Suppressor macrophage (primary cell): ENCODE measurements at places on chromosomes 16 and 17.
A peak's percentile ranks its signal among the peaks of the same experiment; 100 is the strongest.

- DNase-seq: no peak
Measured at GRCh38 chr17:43978078-43978477, 24.3 kb upstream of the PYY start.

- no peak for DNase-seq
Measured at GRCh38 chr16:73888840-73889490, 407.6 kb upstream of the PSMD7 start.

DNA sequence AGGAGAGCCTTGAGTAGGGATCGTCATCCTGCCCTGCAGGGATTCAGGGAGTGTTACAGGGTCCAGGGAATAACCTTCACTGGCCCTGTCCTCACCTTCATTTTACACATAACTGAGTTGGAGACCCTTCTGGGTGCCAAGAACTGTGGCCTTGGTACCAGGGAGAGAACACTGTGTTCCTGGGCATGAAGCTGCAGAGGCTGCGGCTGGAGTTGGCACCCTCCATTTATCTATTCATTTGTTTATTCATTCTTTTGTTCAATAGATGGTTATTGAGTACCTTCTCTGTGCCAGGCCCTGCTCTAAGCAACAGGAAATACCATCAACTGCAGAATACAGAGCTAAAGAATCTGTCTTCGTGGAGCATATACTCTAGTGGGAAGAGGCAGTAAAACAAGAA lies 6.7 kb downstream of the ABCC3 start:
- no peak for DNase-seq

DNA sequence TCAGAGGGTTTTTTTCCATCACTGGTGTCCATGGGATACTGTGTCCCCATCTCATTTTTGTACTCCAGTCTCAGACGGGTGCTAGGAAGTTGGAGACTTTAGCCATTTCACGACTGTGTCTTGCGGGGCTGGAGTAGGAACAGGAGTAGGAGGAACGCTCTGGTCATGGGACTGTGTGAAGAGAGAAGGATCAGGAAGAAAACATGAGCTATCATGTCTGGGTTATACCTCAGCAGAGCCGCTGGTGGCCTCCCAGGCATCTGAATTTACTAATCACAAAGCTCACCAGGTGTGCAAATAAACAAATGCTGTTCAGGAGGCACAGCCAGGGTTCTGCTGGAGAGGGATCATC lies 225.4 kb downstream of the SEC14L1 start:
- DNase-seq: peak; percentile 50

DNA sequence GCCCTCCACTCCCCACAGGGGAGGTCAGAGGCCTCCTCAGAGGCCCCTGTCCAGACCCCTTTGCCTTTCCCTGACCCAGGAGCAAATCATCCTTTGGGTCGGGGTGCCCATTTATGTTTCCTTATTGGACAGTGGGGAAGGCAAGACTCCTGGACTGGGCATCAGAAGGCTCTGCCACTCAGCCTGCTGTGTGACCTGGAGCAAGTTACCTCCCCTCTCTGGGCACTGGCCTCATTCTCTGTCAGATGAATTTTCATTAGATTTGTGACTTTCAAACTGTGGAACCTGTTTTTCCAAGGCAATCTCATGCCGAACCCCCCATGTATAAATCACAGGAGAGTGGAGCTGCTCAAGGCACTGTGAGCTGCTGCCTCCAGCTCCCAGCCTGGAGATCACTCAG lies 47.0 kb upstream of the TOB1 start:
- no peak for DNase-seq

GRCh38 chr16:11410376-11411058 lies 65.3 kb downstream of the RMI2 start:
- peak; percentile 90 for DNase-seq

DNA sequence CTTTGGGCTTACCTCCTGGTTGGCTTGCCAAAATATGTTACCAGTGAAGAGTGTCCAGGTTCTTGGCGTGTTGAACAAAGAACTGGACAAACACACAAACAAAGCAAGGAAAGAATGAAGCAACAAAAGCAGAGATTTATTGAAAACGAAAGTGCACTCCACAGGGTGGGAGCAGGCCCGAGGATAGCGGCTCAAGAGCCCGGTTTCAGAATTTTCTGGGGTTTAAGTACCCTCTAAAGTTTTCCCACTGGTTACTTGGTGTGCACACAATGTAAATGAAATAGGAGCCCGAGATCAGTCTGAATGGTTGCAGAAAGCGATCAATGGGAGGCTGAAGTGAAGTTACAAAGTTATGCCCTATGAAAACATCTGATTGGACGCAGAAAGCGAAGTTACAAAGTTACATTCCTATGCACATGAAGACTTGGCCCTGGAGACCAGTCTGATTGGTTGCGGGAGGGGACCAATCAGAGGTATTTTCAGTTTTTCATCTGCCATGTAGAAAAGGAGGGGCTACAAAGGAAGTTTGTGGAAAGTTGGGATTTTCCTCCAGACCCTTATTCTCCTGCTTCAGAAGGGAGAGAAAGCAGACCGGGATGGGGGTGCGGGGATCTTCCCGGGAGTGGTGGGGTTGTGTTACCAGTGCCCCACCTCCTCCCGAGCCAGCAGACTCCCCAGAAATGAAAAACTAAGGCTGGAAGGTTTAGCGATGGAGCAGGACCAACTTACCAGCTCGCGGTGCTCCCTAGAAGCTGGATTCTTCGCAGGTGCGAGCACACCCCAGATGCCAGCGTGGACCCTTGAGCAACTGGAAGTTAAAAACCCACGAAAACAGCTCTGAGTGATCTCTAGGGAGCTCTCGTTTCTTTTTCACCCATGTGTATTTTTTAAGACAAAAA lies at the start of gene SLFN12:
Gene SLFN12 (minus strand): TSS at position 325 of the 899 bp plus-strand sequence. CDS start 9,472 bp downstream, outside the sequence.
- peak; percentile 86 for DNase-seq

DNA sequence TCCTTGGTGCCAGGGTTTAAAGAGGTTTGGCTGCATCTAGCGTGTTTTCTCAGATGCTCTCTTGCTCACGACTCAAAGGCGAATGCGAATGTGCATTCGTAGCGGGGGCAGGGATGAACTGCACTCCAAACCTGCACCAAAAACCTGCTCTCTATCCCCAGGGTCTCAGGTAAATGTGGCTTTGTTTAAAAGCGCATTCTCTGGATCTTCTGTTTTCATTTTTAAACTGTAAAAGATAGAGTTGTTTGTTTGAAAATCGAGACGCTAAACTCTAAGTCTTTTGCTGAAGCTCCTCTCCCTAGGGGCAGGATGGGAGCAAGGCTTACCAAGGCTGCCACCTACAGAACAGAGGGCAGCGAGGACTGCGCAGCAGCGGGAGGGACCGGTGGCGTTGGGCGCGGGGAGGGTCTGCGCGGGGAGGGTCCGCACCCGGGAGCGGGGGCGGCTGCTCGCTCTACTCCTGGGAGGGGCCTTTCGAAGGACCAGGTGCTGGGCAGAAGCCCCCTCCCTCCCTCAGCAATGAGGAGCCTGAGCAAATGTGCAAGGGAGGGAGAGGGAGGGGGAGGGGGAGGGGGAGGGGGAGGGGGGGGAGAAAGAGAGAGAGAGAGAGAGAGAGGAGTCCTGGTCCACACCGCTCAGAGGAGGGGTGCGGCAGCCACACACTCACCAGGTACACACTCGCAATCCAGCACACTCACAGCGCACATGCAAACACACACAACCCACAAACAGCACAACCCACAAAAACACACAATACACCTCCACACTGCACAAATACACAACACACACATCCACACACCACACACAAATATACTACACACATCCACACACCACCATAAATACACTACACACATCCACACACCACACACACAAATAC lies 142.8 kb downstream of the GRIN2A start:
- no peak for DNase-seq

DNA sequence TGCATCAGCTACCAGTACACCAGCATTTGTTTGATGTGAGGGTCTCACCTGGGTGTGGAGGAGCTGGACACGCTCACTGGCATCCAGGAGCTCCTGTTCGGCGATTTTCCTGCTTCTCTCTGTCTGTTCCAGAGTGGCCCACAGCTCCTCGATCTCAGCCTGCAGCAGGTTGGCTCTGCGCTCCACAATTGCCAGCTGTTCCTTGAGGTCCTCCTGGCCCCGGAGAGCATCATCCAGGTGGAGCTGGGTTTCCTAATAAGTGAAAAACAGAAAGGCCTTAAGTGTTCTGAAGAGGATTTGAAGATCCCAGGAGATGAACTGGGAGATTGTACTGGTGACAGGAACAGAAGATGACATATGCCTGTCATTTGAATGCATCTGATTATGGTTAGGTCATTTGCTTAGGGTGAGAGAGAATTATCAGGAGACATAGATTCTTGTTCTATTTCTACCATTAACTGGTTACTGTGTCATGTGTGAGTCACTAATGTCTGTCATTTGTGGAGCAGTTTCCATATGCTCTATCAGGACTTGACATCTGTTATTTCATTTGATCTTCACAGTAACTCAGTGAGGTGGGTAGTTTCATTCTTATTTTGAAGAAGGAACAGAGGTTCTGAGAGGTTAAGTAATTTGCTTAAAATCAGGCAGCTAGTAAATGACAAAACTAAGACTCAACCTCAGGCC lies 21.5 kb upstream of the MYH13 start:
- no peak for DNase-seq

GRCh38 chr16:3457434-3458252 lies 14.2 kb downstream of the NAA60 start:
- peak; percentile 95 for DNase-seq

- no peak for DNase-seq
Measured at GRCh38 chr17:74971069-74971841, 1.3 kb downstream of the HID1 start.

DNA sequence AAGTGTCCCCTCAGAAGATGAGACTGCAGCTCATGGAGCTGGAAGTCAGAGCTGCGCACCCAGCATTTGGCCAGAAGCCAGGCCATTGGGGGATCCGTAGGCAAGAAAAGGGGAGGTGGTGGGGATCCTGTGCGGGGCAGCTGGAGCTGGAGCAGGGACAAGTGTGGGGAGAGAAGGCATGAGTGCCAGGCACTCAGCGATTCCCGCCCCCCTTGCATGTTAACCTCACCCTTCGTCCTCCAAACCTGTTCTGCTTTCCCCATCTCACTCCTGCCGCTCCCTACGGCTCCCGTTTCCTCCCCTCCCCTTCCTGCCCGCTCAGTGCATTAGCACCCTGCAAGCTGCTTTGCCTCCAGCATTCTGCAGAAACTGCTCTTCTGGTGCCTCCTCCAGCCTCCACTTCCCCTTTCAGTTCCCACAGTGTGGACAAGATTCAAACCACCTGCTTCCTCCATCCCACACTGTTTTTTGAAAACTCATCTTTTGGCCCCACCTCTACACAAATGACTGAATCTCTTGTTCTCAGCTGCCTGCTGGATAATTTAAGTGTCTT lies 5.6 kb downstream of the ALOX15 start:
- peak; percentile 83 for DNase-seq

GRCh38 chr17:56028837-56029236 lies 124.4 kb upstream of the ANKFN1 start:
- DNase-seq: no peak

GRCh38 chr17:8956465-8956902 lies 9.0 kb downstream of the PIK3R5 start:
- no peak for DNase-seq

DNA sequence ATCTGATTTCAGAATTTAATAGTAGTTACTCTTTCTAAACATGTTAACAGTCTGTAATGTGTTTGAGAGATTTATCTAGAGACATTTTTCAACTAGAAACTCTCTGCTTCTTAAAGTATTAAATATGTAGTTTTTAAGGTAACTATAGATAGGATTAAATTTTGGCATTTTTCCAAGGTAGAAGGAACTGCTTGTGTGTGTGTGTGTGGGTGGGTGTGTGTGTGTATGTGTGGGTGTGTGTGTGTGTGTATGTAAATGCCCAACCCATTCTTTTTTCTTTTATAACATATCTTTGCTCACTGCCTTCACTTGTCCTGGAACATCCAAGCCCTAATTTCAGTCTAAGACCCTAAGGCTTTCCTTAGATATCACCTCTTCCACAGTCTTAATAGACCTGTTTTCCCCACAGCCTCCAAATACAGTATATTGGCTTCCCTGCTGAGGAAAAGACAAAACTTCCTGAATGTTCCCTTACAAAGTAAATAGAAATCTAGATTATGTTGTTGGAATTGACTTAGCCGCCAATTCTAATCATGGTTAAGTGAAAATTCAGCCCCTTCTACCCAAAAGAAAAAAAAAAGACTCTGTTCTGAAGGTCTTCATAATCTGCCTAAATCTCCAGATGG lies 33.5 kb downstream of the NUP93 start:
- peak; percentile 20 for DNase-seq

DNA sequence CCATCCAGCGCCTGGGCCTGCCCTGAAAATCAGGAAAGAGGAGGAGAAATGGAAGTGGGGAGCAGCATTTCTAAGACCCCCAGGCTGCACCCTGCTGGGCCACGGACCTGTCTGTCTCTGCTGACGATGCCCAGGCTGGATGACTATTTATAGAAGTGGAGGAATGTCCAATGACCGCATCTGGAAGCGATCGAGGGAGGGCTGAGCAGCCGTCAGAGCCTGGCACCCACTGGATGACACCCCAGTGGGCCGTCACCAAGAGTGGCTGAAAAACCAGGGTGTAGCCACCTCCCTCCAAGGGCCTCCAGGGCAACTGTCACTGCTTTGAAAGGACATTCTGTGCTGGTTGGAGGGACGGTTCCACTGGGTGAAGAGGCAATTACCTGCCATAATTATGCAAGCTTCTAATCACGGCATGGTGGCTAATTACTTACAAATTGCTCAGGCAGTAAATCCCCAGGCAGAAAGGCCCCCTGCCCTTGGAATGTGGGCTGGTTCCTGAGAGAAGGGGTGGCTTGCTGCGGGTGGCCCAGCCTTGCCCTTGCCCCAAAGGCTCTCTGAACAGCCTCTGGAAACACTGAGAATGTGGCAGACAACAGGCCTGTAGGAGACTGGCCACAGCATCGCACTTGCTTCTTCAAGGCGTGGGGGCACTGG lies 332.1 kb downstream of the C16orf95 start:
- no peak for DNase-seq

- peak; percentile 69 for DNase-seq
Measured at GRCh38 chr17:73733517-73733916, 89.3 kb upstream of the SDK2 start.

DNA sequence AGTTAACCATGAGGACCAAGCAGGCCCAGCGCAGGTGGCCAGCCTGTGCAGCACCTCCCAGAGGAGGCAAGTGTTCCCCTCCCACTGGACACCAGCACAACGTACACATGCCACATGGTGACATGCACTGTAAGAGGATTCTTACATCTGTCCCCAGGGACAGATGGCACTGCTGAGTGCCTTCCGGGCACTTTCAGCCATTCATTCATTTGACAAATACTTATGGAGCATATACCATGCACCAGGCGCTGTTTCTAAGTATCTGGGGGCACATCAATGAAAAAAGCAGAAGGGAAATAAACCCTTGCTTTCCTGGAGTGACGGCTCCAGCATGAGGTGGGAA lies 79.6 kb downstream of the GAS7 start:
- no peak for DNase-seq
